Right atrium auricular region (tissue), 2 donors: ENCODE measurements at places on chromosomes 2 and 18. TPM values are rescaled to one million over a fixed set of nuclear protein-coding genes. Genes with fewer than 3 reads are reported as not detected.

- DNase-seq = no peak
Observed at GRCh38 chr18:76688724-76689472, 133.5 kb upstream of the ZNF236 start.

- DNase-seq = no peak
Observed at GRCh38 chr2:25000036-25000435, 28.3 kb upstream of the DNAJC27 start.

DNA sequence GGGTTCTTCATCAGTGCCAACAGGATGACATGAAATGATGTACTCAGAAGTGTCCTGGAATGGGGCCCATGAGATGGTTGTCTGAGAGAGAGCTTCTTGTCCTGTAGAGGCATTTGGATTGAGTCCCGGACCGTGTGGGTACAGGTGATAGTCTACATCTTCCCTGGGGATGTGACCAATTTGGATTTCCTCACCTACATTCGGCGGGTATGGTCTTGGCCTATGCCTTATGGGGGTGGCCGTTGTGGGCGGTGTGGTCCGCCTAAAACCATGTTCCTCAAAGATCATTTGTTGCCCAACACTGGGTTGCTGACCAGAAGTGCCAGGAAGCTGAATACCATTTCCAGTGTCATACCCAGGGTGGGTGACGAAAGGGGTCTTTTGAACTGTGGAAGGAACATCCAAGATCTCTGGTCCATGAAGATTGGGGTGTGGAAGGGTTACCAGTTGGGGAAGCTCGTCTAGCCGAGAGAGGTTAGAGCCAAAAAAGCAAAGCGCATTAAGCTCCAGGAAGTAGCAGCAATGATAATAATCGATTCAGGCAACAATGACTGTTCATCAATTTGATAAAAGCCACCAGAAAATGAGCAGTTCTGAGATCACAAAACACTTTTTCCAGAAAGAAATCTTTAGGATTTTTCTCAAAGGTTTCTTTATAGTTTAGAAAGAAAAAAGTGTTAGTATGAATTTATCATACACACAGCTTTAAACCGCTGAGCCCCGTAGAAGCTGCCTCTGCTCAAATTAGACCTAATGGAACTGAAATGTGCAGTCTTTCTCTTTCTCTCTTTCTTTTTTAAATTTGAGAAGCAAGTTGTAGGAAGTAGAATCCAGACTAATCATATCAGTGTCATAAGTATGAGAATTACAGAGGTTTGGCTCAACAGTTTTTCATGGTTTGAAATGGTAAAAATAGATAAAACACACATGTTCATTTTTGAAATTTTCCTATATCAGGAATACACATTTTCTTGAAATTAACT, 60.3 kb downstream of the ATIC start:
- no peak for DNase-seq

Gene SLC11A1
- 8.7 TPM for total RNA-seq

DNA sequence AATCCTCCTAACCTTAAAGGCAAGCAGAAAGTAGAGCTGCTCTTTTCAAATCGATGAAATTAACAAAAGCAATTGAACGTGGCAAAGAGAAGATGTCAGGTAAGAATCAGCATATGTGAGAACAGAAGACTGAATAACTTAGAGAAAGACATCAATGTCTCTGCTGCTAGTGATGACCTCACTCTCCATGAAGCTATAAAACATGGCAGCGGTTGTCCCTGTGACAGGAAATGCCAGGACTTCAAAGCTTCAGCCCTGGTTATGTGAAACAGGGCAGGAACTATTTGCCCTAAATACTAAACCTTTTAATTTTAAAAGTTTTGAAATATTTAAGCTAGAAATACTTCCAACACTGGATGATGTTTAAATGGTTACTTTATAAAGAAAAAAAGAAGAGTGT, 383.7 kb downstream of the XIRP2 start:
- no peak for DNase-seq

DNA sequence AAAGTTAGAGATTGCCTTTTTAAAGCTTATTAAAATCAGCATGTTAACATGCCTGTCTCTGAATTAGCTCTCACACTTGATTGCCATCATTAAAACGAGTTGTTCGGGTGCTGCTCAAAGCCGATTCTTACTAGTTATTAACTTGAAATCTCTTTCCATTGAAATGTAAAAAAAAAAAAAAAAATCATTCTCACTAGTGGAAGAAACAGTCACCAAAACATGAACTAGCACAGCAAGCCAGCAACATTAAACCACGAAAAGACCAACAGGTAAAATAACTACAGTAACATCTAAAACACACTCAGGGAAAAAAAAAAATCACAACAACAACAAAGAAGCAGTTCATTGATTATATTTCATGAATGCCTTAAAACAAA, 264.5 kb downstream of the MEIS1 start:
- no peak for DNase-seq

DNA sequence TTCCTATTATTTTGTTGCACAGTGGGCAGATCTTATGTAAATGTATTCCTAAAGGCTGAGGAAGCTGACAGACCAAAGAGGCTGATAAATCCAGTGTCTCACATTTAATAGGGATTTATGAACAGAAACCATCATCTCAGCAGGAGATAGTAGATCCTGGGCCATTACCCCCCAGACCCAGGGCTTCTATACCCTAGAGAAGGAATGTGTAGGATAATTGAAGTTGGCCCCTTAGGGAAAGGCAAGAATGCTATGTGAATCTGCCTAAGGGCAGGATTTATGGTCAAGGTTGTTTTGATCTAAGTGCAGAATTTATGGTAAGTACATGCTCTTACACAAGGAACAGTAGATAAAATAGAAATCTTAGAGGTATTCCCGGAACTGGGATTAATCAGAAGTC, 29.0 kb downstream of the RPL37A start:
- no peak for DNase-seq

DNA sequence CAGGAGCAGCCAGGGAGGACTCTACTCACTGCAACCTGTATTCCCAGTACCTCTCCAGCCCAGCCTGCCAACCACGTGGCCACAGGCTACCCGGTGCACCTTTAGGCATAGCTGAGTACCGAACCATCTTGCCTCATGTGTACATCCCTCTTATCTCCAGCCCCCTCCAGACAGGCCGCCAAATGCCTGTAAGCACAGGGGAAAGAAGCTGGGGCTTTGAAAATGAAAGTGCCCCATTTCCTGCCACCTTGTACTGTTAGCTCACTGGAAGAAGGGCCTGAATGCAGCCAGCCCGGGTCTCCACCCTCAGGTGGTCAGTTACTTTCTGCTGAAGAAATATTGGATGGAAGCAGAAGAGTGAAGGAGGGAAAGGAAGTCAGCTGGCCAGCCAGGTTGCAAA, 27.2 kb upstream of the RFX8 start:
- DNase-seq = no peak

GRCh38 chr18:23972453-23972852, 42.1 kb upstream of the TTC39C start:
- DNase-seq = no peak

Gene SPHKAP
- total RNA-seq = 75.5 TPM

GRCh38 chr2:73085691-73086090, 14.2 kb upstream of the SFXN5 start:
- DNase-seq = peak; percentile 88

Gene RTP5
- not detected for total RNA-seq

- DNase-seq = no peak
Observed at GRCh38 chr18:78675231-78675630, 304.4 kb upstream of the SALL3 start.

- DNase-seq = no peak
Observed at GRCh38 chr2:201964011-201964410, 69.6 kb upstream of the FZD7 start.

Gene ALPG
- total RNA-seq = not detected

GRCh38 chr2:117137371-117137770, 677.1 kb upstream of the DDX18 start:
- DNase-seq = no peak

Gene PJVK
- total RNA-seq = 2.4 TPM

Gene ESPNL
- 0.26 TPM for total RNA-seq

DNA sequence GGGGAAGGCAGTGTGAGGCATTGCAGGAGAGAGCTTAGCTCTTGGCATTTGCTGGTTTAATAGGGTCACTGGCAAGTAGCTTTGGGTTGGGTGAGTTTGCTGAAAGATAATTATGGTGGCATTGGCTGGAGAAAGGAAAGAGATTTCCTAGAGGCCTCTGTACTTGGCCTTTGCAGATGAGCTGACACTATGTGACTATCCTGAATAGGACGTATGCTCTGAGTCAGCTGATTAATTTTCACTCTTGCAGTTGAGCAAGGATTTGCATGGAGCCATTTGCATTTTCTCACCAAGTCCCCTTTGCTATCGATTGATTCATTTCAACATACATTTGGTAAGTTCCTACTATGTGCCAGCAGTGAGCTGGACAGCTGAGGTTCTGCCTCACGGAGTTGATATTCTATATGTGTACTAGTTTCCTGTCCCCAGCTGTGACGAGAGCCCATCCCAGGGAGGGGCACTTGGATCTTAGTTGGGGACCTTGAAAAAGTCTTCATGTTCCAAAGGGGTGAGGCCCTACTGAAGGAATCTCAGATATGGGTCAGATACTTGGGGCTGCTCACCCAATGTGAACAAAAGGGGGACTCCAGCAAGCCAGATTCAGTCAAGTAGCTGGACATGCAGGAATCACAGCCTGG, 245.7 kb downstream of the LOXHD1 start:
- DNase-seq = no peak

DNA sequence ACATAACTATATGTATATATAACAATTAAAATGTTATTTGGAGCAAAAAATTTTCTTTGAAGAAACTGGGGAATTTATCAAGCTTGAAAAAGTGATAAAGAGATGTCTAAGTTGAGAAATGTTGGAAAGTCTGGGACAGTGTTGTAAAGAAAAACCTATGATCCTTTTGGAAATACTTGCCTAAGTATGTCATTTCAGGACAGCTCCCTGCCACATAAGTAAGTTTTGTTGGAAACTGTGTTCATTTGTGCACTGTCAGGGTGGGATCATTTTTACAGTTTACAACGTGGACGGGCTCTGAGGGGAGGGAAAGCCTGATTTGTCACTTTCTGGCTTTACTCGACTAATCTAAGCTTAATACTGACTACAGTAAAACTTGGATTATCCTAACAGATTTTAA, 10.4 kb upstream of the COL3A1 start:
- DNase-seq = no peak

GRCh38 chr18:37649930-37650329, 84.3 kb upstream of the CELF4 start:
- DNase-seq = no peak

- DNase-seq = no peak
Observed at GRCh38 chr2:60826111-60826510, 55.3 kb upstream of the REL start.

- DNase-seq = peak; percentile 83
Observed at GRCh38 chr2:196601430-196602306, 37.8 kb upstream of the CCDC150 start.

- no peak for DNase-seq
Observed at GRCh38 chr18:45631077-45631476, 15.8 kb downstream of the SLC14A2 start.

Gene FOXD4L1
- total RNA-seq = not detected

DNA sequence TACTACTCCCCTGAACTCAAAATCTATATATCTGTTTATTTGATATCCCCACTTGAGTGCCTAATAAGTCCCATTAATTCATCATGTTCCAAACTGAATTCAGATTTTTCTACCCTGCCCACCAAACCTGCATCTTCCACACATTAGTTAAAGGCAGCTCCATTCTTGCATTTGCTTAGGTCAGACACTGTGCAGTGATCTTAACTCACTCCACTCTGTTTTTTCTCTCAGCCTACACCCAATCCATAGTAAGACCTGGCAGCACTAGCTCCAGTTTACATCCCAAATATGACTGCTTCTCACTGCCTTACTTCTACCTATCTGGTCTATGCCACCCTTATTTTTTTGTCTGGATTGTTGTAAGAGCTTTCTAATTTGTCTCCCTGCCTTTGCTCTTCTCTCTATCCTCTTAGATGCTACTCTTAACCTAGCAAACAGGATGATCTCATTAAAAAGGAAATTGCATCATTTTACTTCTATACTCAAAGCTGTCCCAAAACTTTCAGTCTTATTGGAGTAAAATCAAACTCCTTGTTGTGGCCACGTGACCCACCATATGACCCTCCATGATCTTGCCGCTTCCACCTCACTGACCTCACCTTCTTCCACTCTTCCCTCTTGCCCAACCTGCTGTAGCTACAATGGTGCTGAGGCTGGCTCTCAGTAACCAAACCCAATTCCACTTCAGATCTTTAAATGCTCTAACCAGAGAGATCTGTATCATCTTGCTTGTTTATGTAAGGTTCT, 274.9 kb upstream of the FANCL start:
- no peak for DNase-seq

DNA sequence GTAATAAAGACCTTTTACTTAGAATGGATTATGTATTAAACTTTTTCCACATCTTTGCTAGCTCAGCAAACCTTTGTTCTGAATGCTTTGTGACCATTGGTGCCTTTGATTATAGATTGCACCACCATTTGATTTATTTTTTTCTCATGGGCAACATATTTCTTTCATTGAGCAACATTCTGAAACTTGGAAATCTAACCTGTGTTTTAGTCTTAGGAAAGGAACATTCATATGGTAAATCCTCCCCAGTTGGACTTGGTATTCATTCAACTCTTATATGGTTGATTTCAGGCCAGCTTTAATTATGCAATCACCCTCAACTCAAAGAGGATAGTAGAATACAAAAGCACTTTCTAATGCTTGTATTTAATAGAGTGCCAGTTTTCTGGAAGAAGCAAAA, 1077.9 kb upstream of the ZEB2 start:
- DNase-seq = no peak

Gene IGFBP5
- total RNA-seq = 554 TPM

GRCh38 chr18:10128921-10129501, 215.2 kb downstream of the VAPA start:
- no peak for DNase-seq

GRCh38 chr2:121650315-121650930, 1.2 kb upstream of the CLASP1 start:
- no peak for DNase-seq

DNA sequence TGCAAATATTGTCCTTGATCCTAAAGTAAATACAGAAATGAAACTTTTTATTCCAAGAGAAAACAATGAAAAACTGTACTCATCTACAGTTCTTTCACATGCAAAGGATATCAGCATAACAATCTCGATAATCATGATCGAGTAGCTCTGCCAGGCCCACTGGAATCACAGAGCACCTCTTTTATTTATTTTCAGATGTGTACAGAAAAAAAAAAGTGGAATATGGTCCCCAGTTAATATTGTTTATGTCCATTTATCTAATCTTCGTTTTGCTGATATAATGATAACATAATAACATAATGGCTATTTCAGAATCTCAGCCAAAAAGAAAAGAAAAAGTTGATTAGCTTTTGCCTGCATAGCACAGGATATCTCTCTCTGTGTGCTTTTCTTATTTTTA, 6.5 kb downstream of the ZNF385B start:
- no peak for DNase-seq
